Forelimb muscle (tissue), 1 donor: ENCODE measurements at places on chromosomes 16 and 17. TPM values are rescaled to one million over a fixed set of nuclear protein-coding genes. Genes with fewer than 3 reads are reported as not detected.

The SPATA22 gene
- polyA plus RNA-seq, result 0.46 TPM

The CACNG4 gene
- polyA plus RNA-seq, result 6.3 TPM

The CTRB2 gene
- not detected for polyA plus RNA-seq

The SLC9A5 gene
- 1.2 TPM for polyA plus RNA-seq

The TBC1D3B gene
- polyA plus RNA-seq, result 14.6 TPM

The NACA2 gene
- 1.0 TPM for polyA plus RNA-seq

The CCL3 gene
- 3.1 TPM for polyA plus RNA-seq

The INCA1 gene
- 5.0 TPM for polyA plus RNA-seq

The TBX21 gene
- 0.29 TPM for polyA plus RNA-seq

The GAST gene
- not detected for polyA plus RNA-seq

- no peak for DNase-seq
Observed at GRCh38 chr16:10681310-10682308, 13.1 kb downstream of the TEKT5 start.

- DNase-seq, result no peak
Observed at GRCh38 chr17:60303406-60304099, 88.4 kb downstream of the USP32 start.

- no peak for DNase-seq
Observed at GRCh38 chr17:17768424-17769088, 68.2 kb downstream of the SREBF1 start.

DNA sequence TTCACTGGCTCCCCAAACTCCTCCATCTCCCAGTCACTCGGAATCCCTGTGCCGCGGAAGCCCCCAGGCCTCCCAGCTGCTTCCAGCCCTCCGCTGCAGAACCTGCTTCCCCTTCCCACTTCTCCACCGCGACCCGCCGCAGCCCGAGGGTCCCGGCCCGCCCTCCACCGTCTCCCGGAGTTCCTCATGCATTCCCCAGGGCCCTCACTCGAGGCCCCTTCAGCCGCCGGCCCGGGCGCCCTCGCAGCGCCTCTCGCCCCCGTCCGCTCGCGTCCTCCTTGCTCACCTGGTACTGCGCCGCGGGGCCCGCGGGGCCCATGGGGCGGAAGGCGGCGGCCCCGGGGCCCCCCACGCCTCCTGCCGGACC is 329 bp downstream of the SMARCD2 start:
- no peak for DNase-seq

DNA sequence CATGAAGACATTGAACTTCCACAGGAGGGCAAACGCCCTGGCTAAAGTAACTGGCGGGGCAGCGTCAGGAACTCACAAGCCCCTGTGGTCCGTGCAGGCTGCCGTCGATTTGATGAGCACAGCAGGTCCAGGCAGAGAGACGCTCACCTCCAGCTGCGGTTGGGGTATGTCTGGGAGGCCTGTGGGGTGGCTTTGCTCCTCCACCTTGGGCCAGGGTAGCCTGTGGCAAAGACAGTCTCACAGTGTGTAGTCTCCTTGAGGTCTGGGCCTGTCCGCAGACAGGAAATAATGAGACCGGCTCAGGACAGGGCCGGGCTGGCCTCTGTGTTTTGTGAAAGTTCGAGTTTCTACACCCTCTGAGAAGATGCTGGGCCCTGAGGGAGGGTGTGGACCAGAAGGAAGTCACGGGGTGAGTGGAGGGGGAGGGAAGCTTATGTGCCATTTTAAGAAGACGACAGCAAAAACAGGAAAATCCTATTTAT is 103.3 kb downstream of the METRNL start:
- DNase-seq, result no peak

DNA sequence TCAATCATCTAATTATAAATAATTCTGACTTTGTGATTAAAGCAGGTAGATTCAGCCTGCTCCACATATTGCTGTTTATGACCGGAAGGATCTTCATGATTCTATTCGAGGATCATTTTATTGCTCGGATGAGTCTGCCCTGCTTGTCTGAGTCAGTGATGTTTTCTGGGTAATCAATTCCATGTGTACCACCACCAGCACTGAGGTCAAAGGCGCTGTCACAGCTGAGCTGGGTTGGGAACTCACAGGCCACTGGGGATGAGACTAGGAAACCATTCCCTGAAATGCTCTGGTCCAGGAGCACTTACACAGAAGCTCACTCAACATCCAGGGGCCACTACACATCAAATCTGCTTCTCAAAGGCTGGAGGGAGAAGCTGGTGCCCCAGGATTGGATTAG is 30.4 kb upstream of the ERN1 start:
- DNase-seq, result no peak

GRCh38 chr17:33745047-33745760 is 452.1 kb upstream of the ASIC2 start:
- DNase-seq, result no peak

DNA sequence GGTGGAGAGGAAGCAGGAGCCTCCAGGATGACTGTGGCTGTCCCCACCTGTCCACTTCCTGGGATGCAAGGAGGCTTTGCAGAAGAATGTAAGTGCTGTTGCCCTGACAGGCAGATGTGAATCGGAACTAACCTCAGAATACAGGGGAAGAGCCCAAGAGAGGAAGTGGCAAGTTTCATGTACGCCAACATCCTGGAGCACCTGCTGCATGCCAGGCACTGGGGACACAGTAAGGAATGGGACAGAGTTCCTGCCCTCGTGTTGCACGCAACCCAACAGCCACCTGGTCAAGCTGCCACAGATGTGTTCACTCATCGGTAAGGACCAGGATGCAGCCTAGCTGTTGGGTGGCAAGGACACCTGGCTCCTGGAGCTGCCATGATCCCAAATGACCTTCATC is 98.6 kb upstream of the RPL38 start:
- no peak for DNase-seq

GRCh38 chr16:30760577-30761426 is 1.1 kb downstream of the CFAP119 start:
- no peak for DNase-seq

DNA sequence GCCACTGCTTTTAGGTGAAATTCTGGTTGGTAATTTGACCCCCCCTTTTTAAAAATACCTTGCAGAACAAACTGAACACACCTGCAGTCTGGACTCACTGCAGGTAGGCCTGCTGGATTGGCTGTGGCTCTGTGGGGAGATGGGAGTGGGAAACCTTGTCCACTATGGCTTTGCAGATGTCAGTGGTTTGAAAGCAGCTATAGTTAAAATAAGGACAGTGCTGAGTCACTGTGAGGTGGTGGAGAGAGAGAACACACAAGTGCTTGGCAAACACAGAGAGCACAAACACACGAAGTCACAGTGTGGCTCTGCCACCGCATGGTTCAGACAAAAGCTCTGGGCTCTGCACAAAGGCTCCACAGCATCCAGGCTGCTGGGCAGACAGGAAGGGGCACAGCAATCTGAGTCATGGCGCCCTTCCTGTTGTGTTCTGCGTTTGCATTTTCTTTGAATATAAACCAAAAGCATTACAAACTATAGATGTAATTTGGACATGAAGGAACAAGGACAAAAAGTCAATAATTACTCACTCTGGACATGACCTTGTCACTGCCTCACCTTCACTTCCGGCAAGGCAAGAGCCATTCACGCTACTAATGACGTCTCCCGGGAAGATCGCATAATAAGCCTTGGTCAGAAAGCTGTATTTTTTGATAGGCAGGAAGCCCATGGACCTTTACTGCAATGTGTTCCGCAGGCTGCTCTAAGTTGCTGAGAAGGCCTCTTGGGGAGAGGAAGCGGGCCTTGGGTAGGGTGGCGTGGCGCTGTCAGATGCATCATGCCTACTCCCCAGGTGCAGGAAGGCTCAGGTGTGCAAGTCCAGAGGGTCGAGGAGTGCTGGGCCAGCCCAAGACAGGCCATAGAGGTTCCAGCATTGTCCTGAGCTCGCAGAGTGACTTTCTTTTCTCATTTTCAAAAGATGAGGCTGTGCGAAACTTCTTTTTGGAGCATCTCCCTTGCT is 60.1 kb upstream of the MED9 start:
- no peak for DNase-seq

GRCh38 chr16:8818504-8819270 is 21.0 kb downstream of the PMM2 start:
- no peak for DNase-seq

DNA sequence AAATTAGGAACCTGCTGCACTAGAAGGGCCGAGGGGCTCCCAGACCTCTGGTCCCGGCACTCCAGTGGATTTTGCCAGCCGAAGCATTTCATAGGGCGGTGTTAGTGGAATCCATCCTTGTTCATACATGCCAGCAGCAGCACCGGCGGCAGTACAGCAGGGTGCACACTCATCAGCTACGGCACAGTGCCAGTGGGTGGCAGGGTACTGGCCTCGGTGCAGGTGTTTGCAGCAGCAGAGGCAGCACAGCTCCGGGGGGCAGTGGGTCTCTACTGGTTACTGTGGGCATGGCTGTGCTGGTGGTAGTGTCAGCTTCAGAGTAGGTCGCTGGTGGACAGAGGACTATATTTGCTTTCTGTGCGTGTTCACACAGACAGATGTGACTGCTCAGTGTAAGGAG is 985.7 kb downstream of the CDH8 start:
- DNase-seq, result no peak

DNA sequence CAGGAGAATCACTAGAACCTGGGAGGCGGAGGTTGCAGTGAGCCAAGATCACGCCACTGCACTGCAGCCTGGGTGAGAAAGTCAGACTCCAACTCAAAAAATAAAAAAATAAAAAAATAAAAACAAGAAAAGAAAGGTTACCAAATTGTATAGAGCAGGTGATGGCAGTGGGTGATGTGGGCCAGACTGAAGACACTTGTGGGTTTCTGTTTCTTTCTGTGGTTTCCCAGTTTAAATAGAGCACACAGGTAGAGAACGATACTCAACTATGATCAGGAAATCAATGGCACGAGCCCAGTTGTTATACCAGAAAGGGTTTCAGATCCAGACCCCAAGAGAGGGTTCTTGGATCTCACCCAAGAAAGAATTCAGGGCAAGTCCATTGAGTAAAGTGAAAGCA is 32.6 kb downstream of the NUBP1 start:
- DNase-seq, result no peak

DNA sequence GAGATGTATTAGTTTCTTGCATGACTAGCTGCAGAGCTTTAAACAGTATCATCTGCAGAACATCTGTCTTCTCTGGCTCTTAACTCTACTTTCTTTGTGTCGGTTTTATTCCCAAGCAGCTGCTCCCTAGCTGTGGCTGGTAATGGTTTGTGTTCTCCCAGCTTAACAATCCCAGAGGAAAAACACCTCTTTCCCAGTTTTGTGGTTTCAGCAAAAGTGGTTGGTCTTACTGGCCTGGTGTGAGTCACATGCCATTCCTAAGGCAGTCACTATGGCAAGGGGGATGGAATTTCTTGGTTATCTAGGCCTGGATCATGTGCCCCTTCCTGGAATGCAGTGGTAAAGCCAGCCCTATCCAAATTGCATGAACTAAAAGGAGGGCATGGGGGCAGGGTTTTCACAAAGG is 27.5 kb downstream of the OMG start:
- DNase-seq, result peak; percentile 28

- DNase-seq, result no peak
Observed at GRCh38 chr16:88726981-88727380, 20.7 kb downstream of the CTU2 start.

DNA sequence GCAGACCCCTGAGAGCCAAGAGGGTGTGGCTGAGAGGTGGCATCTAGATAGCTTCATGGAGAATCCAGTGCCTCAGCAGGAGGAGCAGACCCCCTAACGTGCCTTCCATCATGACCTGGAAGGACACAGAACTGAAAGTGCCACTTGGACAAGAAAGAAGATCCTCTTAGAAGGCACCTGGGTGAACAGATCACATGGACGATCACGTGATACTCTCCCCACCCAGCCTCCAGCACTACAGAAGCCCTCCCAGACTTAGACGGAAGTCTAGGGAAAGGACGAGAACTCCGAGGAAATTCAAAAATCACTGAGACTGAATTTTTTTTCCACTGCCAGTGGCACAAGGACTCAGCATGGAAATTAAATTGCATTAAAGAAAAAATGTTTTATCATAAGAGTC is 113.4 kb downstream of the MRM1 start:
- DNase-seq, result no peak

- DNase-seq, result no peak
Observed at GRCh38 chr16:21167360-21167759, 8.9 kb downstream of the LDAF1 start.

GRCh38 chr16:56332464-56333079 is 92.8 kb downstream of the AMFR start:
- no peak for DNase-seq

DNA sequence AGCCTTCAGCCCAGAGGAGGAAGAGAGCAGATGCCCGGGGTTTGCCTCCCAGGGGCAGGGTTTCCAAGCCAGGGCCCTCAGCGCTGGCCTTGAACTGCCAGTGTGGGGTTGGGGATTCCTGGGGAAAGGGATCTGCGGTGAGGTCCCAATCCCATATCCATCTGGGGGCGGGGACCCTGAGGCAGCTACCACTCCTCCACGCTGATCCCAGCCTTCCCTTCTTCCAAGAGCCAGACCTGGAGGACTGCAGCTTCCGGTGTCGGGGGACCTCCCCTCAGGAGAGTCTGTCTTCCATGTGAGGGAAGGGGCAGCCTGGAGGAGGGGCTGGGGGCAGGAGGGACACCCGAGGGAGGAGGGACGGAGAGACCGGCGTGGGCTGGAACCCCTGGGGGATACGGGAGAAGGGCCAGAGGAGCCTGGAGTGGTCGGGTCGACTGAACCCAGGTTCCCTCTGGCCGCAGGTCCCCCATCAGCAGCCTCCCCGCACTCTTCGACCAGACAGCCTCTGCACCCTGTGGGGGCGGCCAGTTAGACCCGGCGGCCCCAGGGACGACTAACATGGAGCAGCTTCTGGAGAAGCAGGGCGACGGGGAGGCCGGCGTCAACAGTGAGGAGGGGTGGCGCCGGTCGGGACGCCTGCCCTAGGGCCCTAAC is 10.7 kb upstream of the CISD3 start:
- no peak for DNase-seq

DNA sequence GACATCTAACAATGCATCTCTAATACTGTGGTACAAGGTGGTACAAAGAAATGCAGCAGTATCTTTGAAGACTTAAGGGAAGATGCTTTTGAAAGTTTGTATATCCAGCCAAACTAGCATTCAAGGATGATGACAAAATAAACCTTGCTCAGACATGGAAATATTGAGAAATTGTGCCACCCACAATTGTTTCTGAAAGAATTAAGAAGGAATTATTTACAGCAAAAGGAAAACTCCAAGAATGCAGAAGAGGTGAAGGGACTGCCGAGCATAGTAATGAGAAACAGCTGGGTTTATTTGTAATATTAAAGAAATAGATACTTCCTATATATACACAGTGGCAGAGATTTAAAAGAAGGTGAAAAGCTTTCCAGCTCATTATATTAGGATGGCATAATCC is 29.5 kb downstream of the PMFBP1 start:
- DNase-seq, result no peak
